M059J (cell line): ENCODE measurements at places on chromosomes 3 and 15.
A peak's percentile ranks its signal among the peaks of the same experiment; 100 is the strongest.

GRCh38 chr3:192881159-192881786 lies 36.4 kb downstream of the MB21D2 start:
- DNase-seq, result no peak

- DNase-seq, result no peak
These were observed 11.7 kb upstream of the TRA2B start for GRCh38 chr3:185949515-185949914.

- DNase-seq, result peak; percentile 64
These were observed 5.3 kb upstream of the GUCA1C start for GRCh38 chr3:108959017-108959416.

DNA sequence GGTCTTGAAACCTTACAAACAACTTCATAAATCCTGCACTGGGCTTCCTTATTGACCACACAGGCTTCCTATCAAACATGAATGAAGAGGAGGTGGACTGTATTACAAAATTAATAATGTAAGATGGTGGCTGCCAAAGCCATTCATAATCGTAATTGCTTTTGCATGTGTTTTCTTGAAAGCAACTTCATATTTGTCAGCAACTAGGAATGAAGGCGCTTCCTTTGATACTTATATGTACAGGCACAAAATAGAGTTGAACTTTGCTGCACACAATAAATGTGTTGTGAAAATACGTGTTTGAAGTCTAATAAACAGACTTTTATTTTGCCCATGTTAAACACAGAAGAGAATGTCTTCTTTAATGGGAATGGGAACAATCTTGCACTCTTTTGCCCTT lies 72.1 kb upstream of the OXTR start:
- DNase-seq, result no peak

GRCh38 chr3:118480101-118480860 lies 554.4 kb downstream of the IGSF11 start:
- no peak for DNase-seq

DNA sequence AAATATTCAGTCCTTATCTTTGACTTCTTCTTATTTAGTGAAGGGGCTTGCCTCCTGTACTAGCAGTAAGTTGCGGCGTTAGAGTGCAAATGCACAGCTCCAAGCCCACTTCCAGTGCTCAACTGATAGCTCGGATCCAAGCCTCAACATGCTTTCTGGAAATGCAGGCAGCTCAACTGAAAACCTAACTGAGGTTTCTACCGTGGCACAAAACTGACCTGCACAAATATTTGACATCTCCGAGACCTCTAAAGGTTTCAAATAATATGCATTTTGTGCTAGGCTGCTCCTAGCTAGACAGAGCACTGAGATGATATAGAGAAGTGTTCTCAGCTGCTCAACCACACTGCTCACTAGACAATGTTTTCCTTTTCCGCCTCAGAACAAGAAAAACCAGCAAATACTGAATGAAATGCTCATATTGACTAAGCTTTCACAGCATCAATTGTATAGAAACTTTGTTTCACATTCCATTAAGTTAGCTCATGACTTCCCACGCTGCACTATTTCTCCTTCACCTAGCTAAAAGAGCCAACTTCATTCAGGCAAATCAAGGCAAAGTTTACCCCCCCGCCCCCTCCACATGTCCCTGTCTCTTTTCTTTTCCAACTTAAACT lies 822 bp downstream of the ZNF385D start:
- DNase-seq, result peak; percentile 12

DNA sequence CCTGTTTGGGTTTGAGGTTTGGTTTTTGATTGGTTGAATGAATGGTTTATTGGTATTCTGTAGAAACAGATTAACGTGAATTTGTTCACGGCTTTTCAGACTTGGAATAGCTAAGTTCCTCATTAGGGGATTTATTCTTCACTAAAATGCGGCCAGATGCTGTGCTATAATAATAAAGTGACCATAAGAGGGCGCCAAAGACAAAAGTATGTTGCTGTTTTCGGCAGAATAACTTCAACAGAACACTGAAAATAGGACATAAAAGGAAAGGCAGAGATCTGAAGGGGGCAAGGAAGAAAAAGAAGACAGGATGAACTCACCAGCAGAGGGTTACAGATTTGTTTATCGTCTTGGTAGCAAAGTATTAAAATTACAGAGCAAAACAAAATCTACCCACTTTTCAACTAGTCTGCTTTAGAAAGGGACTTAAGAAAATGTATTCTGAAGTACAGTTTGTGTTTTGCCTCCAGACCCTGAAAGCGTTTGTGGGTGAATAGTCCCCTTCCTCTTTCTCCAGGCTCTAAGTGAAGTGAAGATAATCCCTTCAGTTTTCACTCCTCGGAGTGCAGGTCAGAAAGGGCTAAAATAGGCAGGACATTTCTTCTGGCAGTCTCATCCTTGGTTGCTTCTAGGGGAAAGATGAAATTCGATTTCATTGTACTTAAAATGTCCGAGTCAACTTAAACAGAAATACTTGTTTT lies 147.6 kb downstream of the IL20RB start:
- DNase-seq, result peak; percentile 64

GRCh38 chr3:164375538-164375937 lies 702.8 kb downstream of the SI start:
- no peak for DNase-seq

- no peak for DNase-seq
These were observed 35.2 kb upstream of the MELTF start for GRCh38 chr3:197064771-197065170.

GRCh38 chr3:157134620-157135191 lies 25.2 kb downstream of the CCNL1 start:
- no peak for DNase-seq

- no peak for DNase-seq
These were observed 20.9 kb downstream of the ALDH1L1 start for GRCh38 chr3:126159476-126159875.

DNA sequence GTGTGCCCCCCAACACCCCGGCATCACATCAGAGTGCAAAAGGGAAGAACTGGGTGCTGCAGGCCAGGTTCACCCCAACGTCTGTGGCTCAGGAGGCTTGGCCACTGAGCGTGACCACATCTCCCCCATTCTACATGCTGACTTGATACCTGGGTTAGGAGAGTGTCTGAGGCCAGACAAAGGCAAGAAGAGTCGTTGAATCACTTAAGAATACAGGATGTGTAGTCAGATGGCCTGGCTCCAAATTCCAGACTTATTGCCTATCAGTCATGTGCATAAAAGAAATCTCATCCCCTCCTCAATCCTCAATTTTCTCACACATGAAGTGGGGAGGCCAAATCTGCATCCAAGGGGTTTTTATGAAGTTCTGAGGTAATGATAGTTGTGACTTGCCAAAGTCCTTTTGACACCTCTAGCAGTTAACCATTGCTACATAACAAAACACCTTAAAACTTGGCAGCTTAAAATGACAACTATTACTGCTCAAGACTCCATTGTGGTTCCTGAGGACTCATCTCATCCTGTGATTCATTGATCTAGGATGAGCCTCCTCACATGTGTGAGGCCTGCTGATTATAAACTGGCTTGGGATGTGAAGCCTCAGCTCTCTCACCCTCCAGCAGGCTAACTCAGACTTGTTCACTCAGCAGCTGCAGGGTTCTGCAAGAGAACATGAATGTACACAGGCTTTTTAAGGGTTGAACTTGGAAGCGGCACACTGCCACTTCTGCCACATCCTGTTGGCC lies 138.8 kb upstream of the TLE3 start:
- peak; percentile 74 for DNase-seq
